ENCODE measurements at places on chromosomes 16 and 17. TPM values are rescaled to one million over a fixed set of nuclear protein-coding genes. Genes with fewer than 3 reads are reported as not detected.

CCL17 gene
- total RNA-seq: not detected

DNASE1L2 gene
- 0.82 TPM for total RNA-seq

KLHL11 gene
- total RNA-seq: 15.8 TPM

DBNDD1 gene
- total RNA-seq: 15.5 TPM

PLCD3 gene
- 35.3 TPM for total RNA-seq

HSD17B2 gene
- 32.8 TPM for total RNA-seq

CPHXL2 gene
- total RNA-seq: not detected

- no peak for DNase-seq
These were observed 40.2 kb upstream of the PITPNM3 start for GRCh38 chr17:6596511-6596910.

GRCh38 chr16:8899709-8900317 is 17.7 kb downstream of the LITAFD start:
- no peak for DNase-seq

DNA sequence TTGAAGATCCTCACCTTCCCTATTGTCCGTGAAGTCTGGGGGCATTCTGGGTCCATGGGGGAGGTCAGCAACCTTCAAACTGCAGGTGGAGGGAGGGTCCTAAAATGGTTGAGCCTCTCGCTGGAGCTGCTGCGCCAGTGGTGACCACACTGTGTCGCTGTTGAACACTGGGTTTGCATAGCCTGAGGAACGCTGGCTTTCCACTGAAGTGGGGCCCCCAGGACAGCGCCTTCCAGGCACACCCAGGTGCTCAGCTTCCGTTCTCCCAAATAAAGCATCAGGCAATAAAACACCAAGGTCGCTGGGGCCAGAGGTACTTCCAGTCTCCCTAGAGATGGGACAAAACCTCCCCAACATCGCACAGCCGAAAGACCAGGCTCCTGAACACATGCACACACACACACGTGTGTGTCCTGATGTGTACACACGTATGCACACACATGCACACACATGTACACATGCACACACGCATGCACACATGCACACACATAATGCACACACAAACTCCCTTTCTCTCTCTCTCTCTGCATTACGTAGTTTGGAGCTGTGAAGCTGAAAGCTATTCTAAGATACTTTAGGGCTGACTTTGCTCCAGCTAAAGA is 120.6 kb downstream of the IRF8 start:
- DNase-seq: no peak

- DNase-seq: no peak
These were observed 412.0 kb downstream of the SHISA9 start for GRCh38 chr16:13313351-13313750.

DNA sequence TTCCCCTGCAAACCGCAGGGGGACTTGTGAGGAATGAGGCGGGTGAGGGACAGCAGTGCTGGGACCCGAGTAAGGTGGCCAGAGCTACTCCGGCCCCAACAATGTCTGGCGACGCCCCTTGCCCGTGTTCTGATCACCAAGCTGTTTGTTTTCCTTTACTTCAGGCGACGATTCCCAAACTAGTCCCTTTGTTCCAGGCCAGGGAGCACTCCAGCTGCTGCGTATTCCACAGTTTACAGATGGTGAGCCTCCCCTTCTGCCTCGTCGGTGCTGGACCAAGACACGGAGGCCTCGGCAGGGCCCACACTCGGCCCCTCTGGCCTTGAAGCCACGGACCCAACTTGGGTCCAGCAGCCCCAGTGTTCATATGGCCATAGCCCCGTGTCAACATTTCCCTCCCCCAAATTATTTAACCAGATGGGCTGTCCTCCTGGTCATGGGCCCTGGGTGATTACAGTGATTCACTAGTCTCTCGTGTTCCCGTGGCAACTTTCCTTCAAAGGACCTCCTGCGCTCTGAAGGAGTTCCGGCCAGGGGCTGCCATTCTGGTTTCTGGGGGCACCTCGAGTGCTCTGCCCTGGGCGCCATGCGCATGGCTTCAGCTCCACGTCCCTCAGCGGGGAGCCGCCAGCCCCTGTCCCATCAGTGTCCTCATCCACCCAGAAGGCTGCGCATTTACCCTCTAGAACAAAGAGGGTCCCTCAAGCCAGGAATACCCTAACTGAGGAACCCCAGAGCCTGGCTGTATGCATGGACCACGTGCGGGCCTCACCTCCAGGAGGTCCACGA is 24.8 kb upstream of the MTSS2 start:
- DNase-seq: no peak

GRCh38 chr17:34781071-34781470 is 180.2 kb downstream of the CCT6B start:
- no peak for DNase-seq

DNA sequence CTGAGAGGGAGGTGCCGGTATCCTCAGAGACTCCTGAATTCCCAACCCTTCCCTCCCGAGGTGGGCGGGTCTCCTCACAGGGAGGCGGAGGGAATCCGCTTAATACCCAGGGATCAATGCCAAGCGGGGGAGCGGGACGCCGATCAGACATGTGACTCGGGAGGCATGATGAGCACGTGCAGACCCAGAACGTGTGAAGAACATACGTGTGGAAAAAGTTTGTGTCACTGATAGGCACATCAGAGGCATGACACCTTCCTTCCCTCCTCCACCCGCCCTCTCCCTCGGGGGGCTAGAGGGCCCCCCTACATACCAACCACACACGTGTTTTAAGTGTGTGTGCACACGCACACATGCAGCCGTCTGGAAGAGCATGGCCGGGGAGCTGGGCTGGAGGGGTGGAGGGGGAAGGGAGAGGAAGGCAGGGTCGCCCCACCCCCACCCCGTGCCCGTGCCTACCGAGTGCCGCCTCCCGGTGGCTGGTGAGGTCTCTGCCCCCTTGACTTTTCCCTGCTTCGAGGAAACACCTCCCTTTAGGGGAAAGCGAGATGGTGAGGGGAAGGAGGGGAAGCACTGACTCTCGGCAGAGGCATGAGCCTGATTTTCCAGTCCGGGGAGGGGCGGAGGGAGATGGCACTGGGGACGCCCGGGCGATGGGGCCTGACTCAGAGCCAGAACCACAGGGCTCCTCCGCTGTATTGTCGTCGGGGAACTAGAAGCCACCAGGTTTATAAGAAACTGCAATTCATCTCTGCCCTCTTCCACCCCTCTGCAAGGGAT is 12.1 kb upstream of the TBX21 start:
- DNase-seq: no peak

DNA sequence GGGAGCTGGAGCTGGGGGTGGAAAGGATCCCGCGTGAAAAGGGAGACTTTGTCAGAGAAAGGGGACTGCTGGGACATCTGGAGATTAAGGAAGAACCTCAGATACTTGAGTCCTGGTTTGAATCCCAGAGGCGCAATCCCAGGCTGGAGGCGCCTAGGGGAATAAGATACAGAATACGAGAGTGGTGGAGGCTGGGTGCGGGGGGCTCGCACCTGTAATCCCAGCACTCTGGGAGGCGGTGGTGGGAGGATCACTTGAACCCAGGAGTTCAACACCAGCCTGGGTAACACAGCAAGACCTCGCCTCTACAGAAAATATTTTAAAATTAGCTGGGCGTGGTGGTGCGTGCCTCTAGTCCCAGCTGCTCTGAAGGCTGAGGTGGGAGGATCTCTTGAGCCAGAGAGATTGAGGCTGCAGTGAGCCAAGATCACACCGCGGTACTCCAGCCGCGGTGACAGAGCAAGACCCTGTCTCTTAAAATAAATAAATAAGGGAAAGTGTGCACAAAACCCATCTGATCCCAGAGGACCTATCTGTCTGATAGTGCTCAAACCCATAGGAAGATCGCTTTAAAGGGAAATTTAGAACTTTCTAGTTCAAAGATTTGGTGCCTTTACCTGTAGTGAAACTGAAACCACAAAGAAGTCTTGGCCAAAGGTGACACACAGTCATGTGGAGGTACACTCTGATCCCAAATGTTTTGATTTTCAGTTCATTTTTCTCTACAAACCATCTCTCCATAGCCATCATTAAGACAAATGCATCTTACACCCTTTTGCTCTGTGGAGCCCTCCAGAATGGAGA is 617 bp upstream of the SCRN2 start:
- DNase-seq: no peak

DNA sequence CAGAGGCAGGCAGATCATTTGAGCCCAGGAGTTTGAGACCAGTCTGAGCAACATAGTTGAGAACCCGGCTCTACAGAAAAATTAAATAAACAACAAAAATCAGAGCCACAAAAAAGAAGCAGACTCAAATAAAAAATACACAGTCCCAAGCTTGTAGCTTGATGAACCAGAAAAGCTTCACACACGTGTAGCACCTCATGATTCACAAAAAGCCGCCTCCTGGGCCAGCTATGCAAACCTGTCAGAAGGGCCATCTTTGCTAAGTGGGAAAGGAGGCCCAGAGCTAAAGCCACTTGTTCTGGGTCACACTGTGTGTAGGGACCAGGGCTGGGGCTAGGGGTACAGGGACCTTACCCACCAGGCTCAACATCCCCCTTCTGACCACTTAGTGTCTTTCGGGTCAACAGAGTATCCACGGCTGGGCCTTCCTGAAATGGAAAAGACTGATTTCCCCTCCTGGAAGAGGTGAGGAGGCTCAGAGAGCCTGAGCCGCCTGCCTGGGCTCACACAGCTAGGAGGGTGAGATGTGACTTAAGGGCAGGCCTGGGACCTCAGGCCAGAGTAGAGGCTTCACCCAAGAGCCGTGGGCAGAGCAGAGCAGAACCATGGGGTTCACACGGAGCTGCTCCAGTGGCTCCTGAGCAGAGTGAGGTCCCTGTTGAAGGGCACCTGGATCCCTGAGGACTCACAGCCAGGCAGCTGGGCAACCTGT is 269.6 kb downstream of the PARN start:
- no peak for DNase-seq

Data from glomerular endothelial cell (primary cell).